ENCODE measurements at places on chromosomes 7 and 10.

- no peaks in the 10 kb centered on the region for H3K4me1 ChIP-seq
- no peak for DNase-seq
- H3K27ac ChIP-seq: no peak overlapping the region
- no peaks in the 10 kb centered on the region for H3K27me3 ChIP-seq
- no peaks in the 10 kb centered on the region for H3K36me3 ChIP-seq
Observed at GRCh38 chr7:120332433-120332832, 59.5 kb downstream of the KCND2 start.

- H3K4me3 ChIP-seq: no peak overlapping the region
- H3K36me3 ChIP-seq: no peaks in the 10 kb centered on the region
- H3K27me3 ChIP-seq: no peaks in the 10 kb centered on the region
- DNase-seq: peak; percentile 32
- H3K27ac ChIP-seq: no peak overlapping the region
Observed at GRCh38 chr7:135768467-135768866, 19.9 kb upstream of the FAM180A start.

DNA sequence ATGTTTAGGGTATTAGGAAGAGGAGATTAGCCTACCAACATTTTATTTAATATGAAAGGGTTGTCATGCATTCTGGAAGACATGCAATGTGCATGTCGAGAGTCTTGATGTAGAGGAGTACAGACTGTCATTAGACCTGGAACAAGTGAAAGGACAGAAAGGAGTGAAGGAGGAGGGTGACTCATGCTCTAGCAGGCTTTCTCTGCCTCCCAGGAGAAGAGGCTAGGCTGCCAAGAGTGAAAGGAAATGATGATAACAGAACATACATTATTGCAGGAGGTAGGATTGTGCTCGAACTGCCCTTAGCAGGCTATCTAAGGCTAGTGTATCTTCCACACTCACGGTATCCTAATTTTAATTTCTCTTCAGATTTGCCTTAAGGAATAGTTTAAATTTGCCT, 228.8 kb downstream of the EXOC4 start:
- no peaks in the 10 kb centered on the region for H3K4me1 ChIP-seq
- H3K27ac ChIP-seq: no peak overlapping the region
- DNase-seq: no peak
- H3K36me3 ChIP-seq: no peaks in the 10 kb centered on the region
- no peak overlapping the region for H3K4me3 ChIP-seq

- H3K27me3 ChIP-seq: no peaks in the 10 kb centered on the region
- DNase-seq: peak; percentile 49
- H3K4me1 ChIP-seq: peaks cover 6% of the 10 kb centered on the region
Observed at GRCh38 chr7:3897430-3898372, 596.6 kb downstream of the SDK1 start.

DNA sequence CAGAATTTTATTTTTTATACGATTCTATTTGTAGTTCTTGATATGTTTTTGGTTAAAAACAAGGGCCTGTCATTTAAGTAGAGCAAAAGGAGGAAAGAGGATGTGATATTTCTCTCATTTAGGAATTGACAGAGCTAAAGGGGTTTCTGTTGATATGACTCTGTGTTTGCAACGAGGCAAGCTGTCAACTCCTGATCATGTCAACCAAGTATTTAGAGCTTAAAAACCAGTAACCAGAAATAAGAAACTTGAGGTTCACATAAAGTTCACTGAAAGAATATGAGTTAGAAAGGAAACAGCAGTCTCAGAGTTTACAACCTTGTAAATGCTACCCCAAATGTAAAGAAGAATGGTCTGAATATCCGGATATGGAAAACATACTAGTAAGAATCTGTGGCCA, 434.2 kb downstream of the PARD3 start:
- H3K36me3 ChIP-seq: peaks cover 6% of the 10 kb centered on the region
- DNase-seq: no peak
- no peak overlapping the region for H3K4me3 ChIP-seq
- no peaks in the 10 kb centered on the region for H3K27me3 ChIP-seq

DNA sequence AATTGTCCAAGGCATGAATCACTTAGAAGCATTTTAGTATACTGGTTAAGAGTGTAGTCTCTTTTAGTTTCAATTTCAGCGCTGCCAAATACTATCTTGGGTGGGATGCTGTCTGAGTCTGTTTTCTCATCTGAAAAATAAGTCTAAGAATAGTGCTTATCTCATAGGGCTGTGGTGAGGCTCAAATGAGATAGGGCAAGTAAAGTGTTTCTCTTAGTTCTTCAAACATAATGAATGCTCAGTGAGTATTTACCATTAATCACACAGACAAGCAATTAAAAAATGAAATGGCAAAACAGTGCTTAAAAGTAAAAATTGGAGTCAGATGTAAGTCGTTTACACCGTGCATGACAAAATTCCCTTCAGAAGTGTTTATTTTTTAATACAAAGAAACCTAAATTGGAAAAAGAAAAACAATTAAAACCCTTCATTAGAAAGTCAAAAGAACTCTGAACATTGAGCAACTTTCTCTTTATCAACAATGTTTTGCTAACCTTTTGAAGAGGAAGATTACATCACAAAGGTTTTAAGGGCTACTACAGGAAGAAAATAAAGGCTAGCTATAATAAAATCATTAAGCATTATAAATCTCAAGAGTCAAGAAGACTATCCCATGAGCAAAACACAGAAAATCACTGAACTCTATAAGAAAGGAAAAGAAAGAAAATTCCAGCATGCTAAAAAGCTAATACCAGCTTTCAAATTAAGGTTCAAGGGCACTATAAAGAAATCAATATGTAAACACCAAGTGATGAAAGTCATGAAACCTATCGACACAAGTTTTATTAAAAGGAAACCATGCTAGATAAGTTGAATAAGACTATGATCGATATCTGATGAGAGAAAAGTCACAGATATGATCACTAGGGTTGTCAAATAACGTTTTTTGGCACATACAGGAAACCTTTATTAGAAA, 45.6 kb upstream of the C1GALT1 start:
- no peaks in the 10 kb centered on the region for H3K36me3 ChIP-seq
- no peaks in the 10 kb centered on the region for H3K27me3 ChIP-seq
- no peak overlapping the region for H3K27ac ChIP-seq
- DNase-seq: no peak
- H3K4me1 ChIP-seq: peaks cover 4% of the 10 kb centered on the region

DNA sequence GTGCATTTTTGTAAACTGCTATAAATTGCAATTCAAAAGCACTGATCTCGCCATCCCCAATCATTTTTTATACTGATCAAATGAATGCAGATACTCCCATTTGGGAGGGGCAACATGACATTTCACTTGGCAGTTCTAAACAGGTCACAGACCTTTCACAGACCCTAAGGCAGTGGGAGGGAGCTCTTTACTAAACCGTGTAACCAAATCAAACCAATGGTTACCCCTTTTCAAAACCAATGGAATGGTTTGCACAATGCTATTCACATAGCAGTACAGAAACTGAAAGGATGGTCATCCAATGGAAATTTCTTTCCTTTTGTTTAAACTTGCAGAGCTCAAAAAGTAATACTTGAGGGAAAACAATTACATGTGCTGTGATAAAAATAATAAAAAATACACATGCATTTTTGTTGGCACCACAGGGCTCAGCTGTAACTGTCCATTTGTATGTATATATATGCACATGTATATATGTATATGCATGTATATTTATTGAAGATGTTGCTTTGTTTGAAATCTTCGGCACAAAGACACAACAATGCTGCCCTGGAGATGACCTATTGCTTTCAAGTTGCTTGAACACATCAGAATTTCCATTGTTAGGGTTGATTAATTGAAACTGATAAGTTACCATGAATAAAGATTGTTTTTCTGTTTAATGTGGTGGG, 14.0 kb downstream of the PTF1A start:
- peaks cover 18% of the 10 kb centered on the region for H3K4me1 ChIP-seq
- no peak overlapping the region for H3K27ac ChIP-seq
- no peak overlapping the region for H3K4me3 ChIP-seq
- no peak for DNase-seq

GRCh38 chr10:102804382-102805055, 32.7 kb downstream of the CYP17A1 start:
- no peaks in the 10 kb centered on the region for H3K36me3 ChIP-seq
- no peaks in the 10 kb centered on the region for H3K27me3 ChIP-seq
- DNase-seq: no peak
- no peak overlapping the region for H3K4me3 ChIP-seq
- H3K27ac ChIP-seq: no peak overlapping the region

- H3K4me1 ChIP-seq: no peaks in the 10 kb centered on the region
- H3K27me3 ChIP-seq: no peaks in the 10 kb centered on the region
- DNase-seq: no peak
- no peak overlapping the region for H3K4me3 ChIP-seq
- H3K36me3 ChIP-seq: no peaks in the 10 kb centered on the region
Observed at GRCh38 chr7:78529392-78529791, 730.8 kb downstream of the PHTF2 start.

DNA sequence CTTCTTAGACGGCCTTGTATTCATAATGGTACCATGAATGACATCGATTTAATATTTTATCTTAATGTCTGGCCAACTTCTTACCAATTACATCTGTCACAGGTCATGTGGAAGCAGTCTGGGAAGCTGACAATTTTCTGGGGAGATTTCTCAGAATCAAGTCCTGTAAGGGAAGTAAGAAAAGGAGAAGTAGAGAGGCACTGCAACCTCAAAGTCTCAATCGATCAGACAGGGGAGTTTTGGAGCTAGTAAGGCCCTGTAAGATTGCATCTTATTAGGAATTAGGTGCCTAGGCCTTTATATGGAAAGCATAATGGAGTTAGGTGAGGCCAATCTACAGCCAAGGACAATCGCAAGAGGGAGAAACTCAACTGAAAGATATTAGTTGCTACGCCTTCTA, 694.6 kb upstream of the SORCS1 start:
- no peaks in the 10 kb centered on the region for H3K27me3 ChIP-seq
- no peak for DNase-seq
- no peak overlapping the region for H3K27ac ChIP-seq
- H3K4me3 ChIP-seq: no peak overlapping the region

DNA sequence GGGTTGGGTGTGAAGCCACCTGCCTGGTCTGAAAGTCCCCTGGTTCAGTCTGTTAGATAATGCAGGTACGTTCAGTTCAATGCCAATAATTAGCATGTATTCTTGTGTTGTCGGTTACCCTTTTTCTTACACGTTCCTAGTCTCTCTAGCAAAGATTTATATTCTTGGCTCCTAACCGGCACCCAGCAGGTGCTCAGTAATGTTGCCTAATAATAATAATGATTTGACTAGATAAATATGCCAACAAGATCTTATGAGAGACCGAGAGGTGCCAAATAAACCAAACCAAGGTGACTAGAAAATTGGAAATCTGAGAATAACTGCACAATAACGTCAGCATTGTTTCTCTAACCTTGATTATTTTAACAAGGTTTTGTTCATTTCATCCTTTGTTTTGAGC, 1.1 kb upstream of the SMIM30 start:
- peaks cover 8% of the 10 kb centered on the region for H3K4me1 ChIP-seq
- no peak for DNase-seq
- no peak overlapping the region for H3K27ac ChIP-seq

DNA sequence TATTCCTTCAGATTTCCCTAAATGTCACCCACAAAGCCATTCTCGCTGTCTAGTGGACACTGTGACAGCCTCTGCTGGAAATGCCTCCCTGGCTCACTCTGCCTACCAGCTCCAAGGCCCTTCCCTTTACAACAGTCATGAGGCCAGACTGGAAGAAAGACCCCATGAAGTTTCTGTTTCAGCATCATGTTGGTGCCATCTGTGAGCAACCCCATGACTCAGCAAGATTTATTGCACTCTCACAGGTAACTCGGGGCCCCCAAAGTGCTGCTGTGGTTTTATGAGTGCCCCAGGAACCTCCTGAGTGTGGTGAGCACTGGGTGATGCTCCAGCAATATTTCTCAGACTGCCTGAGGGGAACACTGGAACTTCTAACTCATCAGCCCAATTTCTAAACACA, 218.6 kb downstream of the ZNF33B start:
- no peaks in the 10 kb centered on the region for H3K4me1 ChIP-seq
- no peak overlapping the region for H3K4me3 ChIP-seq
- no peak overlapping the region for H3K27ac ChIP-seq
- no peaks in the 10 kb centered on the region for H3K36me3 ChIP-seq
- no peaks in the 10 kb centered on the region for H3K27me3 ChIP-seq
- no peak for DNase-seq

DNA sequence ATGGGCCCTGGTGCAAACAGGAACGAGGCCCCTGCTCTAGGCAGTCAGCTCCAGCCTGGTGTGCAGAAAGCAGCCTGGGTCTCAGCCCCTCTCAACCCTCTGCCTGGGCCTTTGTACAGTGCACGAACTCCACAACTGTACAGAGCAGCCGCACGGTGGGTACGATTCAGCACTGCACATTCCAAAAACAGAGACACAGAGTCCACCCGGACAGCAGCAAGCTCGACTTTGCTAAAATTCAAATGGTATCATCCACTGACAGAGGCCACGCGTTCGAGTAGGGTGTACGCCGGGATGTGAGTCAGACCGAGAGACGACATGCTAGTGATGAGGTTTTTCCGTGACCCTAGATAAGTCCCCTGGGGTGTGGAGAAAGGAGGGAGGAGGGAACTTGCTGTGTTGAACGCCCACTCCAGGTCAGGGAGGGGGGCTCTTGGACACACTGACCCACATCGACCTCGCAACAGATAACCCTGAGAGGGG, 65.6 kb upstream of the PDGFA start:
- no peak for DNase-seq
- no peaks in the 10 kb centered on the region for H3K27me3 ChIP-seq
- no peak overlapping the region for H3K27ac ChIP-seq
- H3K36me3 ChIP-seq: no peaks in the 10 kb centered on the region
- H3K4me1 ChIP-seq: no peaks in the 10 kb centered on the region

DNA sequence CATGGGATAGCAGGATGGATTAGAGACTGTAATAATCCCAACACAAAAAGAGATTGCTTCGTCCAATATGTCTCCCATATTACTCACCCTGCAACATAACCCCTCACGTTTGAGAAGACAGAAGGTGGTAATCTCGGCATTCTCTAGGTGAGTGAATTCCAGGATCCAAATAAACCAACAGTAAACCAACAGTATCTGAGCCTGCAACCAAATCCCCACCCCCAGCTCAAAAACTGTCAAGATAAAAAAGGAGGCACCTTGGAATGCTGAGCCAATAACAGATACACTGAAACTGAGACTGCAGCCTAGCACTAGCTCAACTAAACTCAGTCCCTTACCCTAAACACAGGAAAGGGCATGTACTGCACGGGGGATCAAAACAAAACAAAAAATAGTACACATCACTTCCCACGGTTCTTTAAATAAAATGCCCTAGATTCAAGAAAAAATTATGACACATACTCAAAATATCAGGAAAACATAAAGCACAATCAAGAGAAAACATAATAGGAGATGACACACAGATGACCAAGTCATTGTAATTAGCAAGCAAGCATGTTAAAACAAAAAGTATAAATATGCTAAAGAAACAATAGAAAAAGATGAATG, 28.0 kb downstream of the IPMK start:
- no peak for DNase-seq
- H3K36me3 ChIP-seq: no peaks in the 10 kb centered on the region
- H3K27me3 ChIP-seq: no peaks in the 10 kb centered on the region
- H3K4me3 ChIP-seq: no peak overlapping the region
- H3K4me1 ChIP-seq: no peaks in the 10 kb centered on the region

Measured in neural progenitor cell (in vitro differentiated cells).